ENCODE measurements at places on chromosomes 5 and 9.

DNA sequence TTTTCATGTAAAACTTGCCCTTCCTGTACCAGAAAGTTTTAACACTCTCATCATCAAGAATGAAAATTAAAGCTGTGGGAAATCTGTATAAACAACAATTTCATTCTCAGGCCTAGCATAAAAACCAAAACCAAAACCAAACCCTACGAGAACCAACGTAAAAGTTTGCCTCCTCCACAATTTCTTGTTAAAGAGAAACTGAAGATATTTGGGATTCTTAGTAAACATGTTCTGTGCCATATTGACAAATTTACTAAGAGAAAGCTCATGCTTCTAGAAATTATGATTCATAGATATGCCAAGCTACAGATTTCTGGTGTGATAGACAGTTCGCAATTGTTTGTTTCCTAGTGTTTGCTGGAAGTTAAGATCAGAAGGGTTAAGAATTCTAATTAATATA lies 801.0 kb upstream of the NUDT12 start:
- DNase-seq = no peak

DNA sequence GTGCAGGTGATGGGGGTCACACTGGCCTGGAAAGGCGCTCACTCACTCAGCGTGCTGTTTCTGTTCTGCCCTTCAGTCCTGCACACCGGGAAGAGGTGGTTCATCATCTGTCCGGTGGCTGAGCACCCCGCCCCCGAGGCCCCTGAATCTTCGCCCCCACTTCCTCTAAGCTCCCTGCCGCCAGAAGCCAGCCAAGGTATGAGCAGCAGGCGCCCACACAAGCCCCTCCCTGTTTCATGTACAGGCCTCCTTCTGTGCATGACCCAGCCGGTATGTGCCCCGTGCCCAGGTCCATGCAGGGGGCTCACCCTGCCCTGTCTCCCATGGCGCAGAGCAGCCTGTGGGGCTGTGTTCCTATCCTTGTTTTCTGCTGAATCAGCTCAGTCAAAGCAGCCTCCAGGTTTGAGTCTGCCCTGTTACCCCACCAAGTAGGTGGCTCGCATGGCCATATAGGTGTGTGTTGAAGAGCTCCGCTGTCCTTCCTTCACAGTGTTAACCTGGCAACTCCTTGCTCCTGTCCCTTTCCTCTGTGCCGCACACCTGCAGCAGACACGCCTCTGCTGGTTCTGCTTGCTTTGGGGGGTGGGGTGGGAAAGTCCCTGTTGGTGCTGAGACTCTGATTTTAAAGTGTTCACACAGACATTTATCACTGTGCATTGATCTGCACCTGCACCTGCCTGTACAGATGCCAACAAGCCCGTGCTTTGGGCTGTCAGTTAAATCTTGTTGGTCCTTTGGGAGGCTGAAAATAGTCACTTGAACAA lies 84.8 kb downstream of the WNK2 start:
- no peak for DNase-seq

DNA sequence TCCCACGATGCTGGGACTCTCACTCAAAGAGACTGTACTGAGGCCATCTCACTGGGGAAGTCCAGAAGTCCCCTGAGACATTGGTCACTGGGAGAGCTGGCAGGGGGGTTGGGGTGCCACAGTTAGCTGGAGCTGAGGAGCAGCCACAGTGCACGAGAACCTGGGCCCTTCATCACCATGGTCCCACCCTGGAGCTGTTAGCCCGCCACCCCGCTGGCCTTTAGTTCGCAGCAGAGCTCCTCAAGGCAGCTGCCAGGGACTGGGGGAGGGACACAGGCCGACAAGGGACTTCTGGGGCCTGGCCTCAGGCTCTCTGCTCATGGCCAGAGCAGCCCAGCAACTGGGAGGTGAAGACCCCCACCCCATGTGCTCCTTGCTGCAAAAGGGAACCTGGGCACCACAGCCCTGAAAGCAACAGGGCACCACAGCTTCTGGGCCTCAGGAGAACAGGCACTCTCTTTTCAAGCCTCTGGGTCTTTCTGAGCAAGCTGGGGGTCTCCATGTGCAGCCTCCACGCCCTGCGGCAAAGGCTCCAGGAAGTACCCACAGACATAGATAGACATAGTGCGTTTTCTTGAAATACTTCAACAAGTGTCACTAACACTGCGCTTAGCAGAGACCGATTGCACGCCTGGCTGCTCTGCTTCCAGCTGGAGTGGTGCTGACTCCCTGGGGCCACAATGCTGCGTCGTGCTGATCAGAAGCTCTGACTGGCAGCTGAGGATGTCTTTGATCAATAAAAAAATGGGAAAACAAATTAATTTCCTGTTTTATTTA lies 46.0 kb downstream of the VAV2 start:
- DNase-seq = no peak

GRCh38 chr9:108772301-108772894 lies 83.4 kb downstream of the ACTL7B start:
- DNase-seq = no peak

DNA sequence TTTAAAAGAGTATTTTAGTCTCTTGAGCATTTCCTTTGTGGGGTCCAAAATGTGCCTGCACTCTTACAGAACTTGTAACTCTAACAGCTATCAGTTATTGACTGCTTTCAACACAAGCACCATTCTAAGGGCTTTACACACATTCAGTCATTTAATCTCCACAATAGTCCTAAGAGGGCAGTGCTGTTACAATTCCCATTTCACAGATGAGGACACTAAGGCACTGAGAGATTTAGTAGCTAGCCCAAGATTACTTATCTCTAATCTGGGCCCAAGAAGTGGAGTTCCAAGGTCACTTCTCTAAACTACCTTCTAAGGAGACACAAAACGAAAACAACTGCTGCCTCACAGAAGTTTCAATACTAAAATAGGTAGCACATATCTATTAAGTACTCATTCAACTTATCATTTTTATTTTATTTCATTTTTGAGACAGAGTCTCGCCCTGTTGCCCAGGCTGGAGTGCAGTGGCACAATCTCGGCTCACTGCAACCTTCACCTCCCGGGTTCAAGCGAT lies 275.2 kb downstream of the CWC27 start:
- no peak for DNase-seq

- DNase-seq = no peak
These were observed 39.2 kb upstream of the WDR41 start for GRCh38 chr5:77531297-77531696.

DNA sequence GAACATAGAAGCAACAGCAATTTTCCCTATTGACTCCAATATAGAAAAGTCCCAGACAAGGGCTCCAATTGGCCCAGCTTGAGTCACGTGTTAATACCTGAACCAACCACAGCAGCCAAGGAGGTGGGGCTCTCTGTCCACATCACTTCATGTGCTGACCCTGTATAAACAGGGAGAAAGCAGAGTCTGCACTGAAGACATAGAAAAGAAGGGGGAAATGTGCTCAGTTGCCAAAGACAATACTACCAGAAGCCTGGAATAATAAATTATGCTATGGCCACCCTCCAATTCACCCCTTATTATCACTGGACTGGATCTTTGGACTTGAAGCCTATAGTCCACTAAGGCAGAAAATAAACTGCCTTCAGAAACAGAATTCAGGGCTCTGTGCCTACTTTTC lies 275.4 kb downstream of the EPB41L4A start:
- DNase-seq = no peak

GRCh38 chr9:86924206-86924605 lies 23.1 kb downstream of the GAS1 start:
- DNase-seq = no peak

- no peak for DNase-seq
These were observed 21.9 kb downstream of the FGF18 start for GRCh38 chr5:171441246-171441791.

DNA sequence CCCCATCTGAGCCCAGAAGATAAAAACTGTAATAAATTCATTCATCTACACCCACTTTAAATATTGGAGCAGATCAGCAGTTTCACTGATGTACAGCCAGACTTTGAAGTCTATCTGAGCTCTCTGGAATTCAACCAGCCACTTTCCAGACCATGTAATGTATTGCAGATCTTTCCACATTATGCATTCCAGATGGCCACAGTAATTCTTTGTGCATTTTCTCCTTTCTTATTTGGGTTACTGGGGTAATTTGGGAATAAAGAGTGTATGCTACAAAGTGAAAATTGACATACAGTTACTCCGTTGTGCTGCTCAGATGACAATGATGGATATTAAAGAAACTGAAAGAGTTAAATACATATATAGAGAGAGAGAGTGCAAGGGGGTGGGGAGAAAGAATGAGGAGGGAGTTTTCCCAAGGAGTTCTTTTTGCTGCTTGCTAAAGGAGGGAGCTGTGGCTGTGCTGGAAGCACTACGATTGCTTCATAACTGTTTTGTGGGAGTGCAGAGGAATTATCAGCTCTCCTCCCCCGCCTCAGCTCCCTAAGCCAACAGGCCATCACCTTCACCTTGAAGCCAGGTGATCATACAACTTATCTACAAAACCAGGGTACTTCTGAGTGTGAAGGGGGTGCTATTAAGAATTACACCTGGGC lies 152.8 kb downstream of the GAS1 start:
- DNase-seq = no peak

- no peak for DNase-seq
These were observed 5.2 kb downstream of the BTNL9 start for GRCh38 chr5:181045316-181045715.

GRCh38 chr5:150419630-150420270 lies 7.0 kb upstream of the CD74 start:
- no peak for DNase-seq

DNA sequence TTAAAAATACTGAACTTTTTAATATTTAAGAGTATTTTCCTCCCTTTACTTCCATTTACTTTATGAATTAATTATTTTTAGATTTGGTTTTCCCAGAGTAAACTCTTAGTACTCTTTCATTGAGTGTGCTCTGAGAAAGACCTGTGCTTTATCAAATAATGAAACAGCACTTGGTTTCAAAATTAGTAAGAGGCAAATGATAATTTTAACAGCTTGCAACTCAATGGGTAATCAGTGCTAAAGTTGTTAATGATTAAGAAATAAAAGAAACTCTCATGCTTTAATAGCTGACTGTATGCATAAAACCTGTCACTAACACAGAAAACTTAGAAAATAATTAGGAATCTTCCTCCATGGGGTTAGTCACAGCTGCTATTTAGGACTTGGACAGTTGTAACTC lies 244.4 kb downstream of the RFX3 start:
- DNase-seq = no peak

DNA sequence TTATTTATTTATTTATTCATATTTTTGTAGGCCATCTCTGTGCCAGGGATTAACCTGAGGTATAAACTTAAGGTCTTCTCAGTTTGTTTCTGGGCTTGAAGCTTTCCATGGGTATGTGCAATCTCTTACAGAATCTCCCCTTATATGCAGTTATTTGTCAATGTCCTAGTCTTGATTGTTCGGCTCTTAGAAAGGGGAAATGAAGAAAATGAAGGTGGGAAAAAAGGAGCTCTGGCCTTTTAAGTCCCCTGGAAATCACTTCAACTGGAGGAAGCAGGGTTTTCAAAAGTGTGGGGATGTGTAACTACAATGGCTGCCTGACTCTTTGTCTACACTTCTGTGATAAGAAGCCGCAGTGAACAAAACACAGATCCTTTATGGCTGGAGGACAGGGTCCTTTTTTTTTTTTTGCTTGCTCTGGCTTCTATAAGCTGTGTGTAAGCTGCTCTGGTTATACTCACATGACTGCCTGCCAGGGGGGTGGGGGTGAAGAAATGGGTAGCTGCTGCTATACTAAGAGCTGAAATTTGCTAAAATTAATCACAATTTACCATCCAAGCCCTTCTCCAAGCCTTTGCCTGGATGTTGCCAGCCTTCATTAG lies 33.7 kb downstream of the CENPP start:
- DNase-seq = no peak

DNA sequence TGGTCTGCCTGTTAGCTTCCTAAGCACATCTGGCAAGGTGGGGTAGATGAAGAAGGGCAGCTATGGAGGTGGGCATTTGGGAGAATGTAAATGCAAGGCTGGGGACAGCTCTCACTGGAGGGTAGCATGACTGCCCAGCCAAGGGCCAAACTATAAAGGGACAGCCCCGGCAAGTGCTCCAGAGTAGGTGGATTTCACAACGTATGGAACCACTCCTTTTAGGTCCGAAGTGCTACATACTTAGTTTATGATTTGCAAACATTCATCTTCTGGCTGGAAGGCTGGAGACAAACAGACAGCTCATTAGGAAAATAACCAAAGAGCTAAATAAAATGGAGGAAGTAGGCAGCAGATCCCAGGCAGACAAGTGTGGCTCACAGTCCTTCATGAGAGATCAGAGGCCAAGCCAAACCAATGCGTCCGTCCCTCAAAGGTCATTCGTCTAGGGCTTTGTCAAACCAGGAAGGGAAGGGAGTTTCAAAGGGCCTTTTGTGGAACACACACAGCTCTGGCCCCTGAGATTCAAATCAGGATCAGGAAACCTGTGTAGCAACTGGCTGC lies 42.5 kb upstream of the GLRX start:
- no peak for DNase-seq

- DNase-seq = no peak
These were observed at the start of gene ENTPD2 for GRCh38 chr9:137053944-137054931. Gene ENTPD2, minus strand, starts transcription at chr9:137054061. Its CDS starts 64 bp downstream, at chr9:137053997.

DNA sequence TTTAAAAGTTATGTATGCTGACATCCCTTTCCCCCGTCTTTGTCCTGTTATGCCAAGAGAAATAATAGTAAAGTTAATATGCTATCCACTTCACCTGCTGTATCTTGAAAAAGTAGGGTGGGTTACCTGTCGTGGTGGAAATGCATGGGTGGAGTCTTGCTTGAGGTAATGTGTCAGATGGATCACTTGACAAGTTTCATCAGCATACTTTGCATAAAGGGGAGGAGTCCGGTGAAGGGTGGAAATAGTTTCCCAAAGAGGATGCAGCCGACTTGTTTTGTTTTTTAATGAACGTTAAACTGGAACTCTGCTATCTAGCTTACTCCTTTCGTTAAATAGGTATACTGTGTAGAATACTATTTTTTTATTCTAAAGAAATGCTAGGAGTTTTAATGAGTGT lies 9.0 kb upstream of the DMRT3 start:
- no peak for DNase-seq

DNA sequence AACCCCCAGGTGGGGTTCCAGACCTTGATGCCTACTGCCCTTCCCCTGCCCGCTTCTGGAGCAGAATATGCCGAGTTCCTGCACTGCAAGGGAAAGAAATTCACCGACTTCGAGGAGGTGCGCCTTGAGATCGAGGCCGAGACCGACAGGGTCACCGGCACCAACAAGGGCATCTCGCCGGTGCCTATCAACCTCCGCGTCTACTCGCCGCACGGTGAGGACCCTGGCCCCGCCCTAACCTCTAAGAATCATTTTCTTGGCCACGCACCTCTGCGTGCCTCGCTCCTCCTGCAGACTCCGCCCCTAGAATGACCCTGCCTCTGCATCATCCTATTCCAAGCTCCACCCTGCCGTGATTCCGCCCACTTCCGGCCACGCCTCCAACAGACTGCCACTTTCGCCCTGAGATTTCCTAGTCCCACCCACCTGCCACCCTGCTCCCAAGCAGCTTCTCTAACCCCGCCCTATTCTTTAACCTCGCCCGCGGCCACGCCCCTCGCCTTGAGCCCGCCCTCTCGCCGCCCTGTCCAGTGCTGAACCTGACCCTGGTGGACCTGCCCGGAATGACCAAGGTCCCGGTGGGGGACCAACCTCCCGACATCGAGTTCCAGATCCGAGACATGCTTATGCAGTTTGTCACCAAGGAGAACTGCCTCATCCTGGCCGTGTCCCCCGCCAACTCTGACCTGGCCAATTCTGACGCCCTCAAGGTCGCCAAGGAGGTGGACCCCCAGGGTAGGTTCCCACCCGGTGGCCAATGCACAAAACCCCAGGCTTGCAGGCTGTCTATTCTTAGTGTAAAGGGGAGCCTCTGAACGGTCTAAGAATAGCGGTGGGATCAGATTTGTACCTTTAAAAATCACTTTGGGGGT lies 15.6 kb downstream of the DNM1 start:
- DNase-seq = peak; percentile 70

GRCh38 chr9:22117511-22118384 lies 108.6 kb upstream of the CDKN2B start:
- DNase-seq = no peak

All from activated naive CD4-positive, alpha-beta T cell (primary cell).